Activated CD4-positive, alpha-beta T cell treated with anti-CD3 and anti-CD28 coated beads, Interleukin-2, Interleukin-4, amounts not matched to agents 100 ng/mL and 50 ng/mL, durations not matched to agents 16 hours and 8 hours (primary cell): ENCODE measurements at places on chromosomes 16 and 17.

DNA sequence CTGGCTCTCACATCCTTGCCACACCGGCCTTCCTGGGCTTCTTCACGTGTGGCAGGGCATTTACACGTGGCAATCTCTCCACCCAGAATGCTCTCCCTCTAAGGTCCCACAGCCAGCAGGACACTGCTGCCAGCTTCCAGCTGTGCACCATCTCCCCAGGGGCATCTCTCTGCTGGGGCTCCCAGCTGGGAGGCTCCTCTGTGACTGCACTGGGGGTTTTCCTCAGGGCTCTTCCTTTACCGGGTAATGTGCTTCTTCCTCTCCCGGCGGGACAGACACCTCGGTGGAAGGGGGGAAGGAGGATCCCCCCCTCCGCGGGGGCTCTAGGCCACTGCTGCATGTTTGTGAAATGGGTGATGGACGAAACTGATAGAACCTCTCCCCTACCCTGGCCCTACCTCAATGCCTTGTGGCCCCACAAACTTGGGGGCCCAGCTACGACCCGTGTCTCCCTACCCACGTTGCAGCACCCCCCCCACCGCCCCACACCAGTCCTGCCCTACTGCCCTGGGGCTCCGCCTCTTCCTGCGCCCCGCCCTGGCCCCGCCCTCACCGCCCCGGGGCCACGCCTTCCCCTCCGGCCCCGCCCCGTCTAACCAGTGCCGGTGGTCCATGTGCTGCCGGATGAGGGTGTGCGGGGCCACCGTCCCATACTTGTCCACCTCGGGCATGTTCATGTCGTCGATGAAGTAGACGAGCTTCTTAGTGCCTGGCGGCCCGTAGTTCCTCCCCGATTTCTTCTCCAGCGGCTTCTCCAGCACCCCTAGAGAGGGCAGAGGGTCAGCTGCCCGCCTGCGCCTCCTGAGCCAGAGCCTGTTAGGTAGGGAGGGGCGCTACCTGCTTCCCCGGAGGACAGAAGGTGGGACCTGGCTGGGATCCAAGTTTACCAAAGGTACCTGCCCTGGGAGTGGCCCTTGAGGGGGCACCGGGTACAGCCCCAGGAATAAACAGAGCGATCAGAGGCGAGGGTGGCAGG is 92.6 kb downstream of the DNAH17 start:
- DNase-seq, result peak; percentile 50

- DNase-seq, result no peak
Observed at GRCh38 chr17:46889992-46890564, 32.9 kb upstream of the GOSR2 start.

DNA sequence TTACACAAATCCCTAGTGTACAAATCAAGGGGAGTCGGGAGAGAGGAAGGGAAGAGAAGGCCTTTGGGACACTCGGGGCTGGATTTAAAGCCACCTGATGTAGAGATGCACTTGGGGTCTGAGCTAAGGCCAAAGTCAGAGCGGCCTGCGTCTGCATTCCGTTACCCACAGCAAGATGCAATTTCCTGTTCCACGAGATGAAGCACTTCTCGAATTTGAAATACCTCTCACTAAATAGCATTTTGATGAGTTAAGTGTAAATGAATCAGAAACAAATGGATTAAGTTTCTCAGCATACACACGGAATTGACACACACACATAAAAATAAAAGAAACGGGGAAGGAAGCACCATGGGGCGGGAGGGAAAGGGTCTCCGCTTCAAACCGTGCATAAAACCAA is 386.0 kb downstream of the SOX9 start:
- DNase-seq, result no peak

DNA sequence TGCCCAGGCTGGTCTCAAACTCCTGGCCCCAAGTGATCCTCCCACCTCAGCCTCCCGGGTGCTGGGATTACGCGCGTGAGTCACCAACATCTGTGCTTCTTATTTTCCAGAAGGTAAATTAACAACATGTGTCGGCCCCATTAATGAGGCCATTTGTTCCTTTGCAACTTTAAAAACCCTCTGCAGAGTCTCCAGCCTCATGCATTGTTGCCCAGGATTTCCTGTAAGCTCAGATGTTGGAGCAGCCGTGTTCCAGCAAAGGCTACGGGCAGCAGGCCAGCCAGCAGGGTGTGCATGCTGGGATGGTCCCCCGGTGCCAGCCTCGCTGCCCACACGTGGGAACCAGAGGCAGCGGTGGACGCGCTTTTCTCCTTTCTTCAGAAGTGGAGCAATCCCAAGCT is 19.1 kb upstream of the HEXD start:
- no peak for DNase-seq

- peak; percentile 41 for DNase-seq
Observed at GRCh38 chr17:39573447-39574298, 34.0 kb downstream of the NEUROD2 start.

DNA sequence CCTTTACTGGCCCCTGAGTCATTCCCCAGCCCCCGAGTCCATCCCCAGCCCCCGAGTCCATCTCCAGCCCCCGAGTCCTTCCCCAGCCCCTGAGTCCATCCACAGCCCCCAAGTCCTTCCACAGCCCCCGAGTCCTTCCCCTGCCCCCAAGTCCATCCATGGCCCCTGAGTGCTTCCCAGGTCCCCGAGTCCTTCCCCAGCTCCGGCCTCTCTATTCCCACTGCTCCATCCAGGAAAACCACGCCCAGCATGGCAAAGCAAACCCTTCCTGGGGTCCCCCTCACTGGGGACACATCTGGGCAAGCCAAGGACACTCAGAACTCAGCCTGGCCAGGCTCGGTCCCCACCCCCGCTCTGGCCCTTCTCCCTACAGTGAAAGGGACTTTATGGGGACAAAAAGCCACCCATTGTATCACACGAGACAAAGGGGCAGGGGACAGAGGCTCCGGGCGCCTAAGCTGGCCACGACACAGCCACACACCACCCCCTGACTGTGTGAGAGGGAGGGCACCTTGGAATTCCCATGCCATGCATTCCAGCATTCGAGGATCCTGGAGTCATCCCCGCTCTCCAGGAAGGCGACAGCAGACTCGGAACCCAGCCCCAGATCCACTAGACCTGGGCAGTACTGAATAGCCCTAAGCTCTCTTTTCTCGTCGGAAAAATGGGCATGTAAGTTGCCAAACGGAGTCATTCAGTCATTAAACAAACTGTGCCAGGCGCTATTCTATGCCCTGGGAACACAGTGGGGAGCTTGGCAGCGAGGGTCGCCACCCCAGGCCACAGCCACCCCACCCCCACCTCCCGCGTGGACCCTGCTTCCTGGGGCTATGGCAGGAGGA is 14.0 kb downstream of the PLLP start:
- DNase-seq, result no peak

DNA sequence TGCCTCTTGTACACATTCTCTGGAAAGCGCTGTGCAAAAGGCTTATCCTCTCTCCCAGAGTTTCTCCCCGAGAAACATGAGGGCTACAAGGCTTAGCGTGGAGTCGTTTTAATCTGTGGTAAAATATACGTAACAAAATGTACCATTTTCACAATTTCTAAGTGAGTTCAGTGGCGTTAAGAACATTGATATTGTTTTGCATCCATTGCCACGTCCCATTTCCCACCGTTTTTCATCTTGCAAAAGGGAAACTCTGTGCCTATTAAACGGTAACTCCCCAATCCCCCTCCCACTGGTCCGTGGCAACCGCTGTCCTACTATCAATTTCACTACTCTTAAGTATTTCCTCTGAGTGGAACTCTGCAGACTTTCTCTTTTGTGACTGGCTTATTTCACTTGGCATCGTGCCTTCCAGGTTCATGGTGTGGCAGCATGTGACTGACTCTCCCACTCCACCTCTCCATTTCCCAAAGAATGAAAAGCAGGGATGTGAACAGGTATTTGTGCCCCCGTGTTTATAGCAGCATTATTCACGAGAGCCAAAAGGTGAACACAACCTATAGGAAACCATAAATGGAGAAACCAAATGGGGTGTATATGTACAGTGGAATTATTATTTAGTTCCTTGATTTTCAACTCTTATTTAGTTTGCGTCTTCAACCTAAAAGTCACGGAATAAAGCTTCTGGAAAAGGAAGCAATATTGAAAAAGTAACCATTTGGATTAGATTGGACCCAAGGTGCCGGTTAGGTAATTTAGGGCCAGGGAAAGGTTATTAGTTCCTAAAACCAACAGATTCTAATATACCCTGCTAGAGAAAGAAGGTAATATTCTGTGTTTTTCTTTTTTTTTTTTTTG is 1.1 kb upstream of the USP32 start:
- peak; percentile 52 for DNase-seq
